ENCODE measurements at places on chromosomes 5 and 9.

- peaks cover 17% of the 10 kb centered on the region for H3K27me3 ChIP-seq
- no peak overlapping the region for H3K4me3 ChIP-seq
- H3K27ac ChIP-seq, result no peak overlapping the region
These were observed 22.0 kb upstream of the KCNIP1 start for GRCh38 chr5:170481849-170482248.

GRCh38 chr9:124735121-124735520 is 36.0 kb downstream of the NR6A1 start:
- peaks cover 26% of the 10 kb centered on the region for H3K4me1 ChIP-seq
- H3K27ac ChIP-seq, result peak overlapping the region; percentile 66
- H3K36me3 ChIP-seq, result no peaks in the 10 kb centered on the region
- H3K4me3 ChIP-seq, result no peak overlapping the region

DNA sequence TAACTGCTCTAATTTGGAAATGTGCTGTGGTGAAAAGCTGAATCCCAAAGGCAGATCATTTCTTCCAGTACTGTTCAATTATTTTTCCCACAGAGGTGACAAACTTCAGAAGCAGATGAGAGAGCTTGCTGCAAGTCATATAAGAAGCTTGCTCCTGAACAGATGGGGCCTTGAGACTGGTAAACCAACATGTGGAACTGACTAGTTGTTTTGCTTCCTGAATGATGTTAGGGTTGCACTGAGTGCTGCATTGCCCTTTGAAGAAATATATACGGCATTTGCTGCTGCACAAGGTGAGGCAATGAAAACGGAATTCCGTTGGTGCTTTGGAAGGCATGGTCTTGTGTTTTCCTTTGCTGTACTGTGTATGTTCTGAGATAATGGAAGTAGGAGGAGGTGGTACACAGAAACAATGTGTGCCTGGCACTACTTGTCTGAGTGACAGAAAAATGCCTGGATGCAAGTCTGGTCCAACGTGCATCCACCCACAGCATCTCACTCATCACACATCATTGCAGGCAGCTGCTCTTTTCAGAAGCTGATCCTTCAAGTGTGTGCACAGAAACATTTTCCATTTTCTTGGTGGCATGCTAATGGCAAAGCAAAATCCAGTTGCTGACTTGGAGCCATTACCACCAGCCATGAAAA is 76.9 kb downstream of the ANKH start:
- peaks cover 20% of the 10 kb centered on the region for H3K4me1 ChIP-seq
- no peaks in the 10 kb centered on the region for H3K27me3 ChIP-seq
- H3K27ac ChIP-seq, result no peak overlapping the region
- H3K4me3 ChIP-seq, result no peak overlapping the region
- DNase-seq, result no peak
- peaks cover 14% of the 10 kb centered on the region for H3K36me3 ChIP-seq

DNA sequence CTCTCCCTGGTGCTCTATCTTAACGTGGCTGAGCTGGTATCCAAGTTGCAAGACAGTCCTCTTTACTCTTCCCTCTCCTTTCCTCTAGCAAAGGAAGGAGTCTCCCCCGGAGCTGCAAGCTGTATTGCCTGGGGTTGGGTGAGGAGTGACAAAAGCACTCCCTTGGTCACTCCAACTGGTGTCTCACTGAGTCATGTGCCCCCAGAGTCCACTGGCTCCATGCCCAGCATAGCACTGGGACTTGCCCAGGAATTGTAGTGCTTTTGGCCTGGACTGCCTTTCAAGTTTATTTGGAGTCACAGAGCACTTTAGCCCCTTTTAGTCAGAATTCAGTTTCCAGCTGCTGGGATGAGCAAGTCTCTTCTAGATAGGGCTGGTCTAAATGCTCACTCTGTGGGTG is 82.6 kb upstream of the FST start:
- H3K4me1 ChIP-seq, result no peaks in the 10 kb centered on the region
- DNase-seq, result no peak
- no peak overlapping the region for H3K27ac ChIP-seq
- peaks cover 10% of the 10 kb centered on the region for H3K27me3 ChIP-seq
- no peaks in the 10 kb centered on the region for H3K36me3 ChIP-seq
- H3K4me3 ChIP-seq, result no peak overlapping the region

DNA sequence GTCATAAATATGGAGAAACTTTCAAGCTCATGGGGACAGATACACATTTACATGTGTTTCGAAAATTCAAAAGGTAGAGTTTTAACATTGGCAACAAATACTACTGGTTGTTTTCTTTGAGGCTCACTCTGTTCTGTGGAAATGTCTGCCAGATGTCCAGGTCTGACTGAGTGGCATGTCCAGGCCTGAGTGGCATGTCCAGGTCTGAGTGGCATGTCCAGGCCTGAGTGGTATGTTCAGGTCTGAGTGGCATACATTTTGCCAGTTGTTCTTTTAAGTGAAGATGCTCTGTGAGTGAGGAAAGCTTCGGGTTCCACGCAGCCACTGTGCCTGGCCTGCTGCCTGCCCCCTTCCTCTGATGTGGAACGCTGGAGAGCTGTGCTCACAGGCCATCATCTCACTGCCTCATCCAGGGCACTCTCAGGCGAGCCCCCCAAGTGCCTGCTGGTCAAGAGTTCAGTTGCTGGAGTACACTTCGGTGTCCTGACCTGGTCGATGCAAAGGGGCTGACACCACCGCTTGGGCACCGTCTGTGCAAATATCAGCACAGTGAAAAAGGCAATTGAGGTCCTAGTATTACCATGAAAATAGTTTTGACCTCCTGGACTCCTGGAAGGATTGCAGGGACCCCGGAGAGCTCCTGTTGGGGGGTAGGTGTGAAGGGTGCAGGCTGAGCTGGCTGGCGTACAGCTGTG is 89.9 kb downstream of the EHMT1 start:
- DNase-seq, result no peak
- H3K4me1 ChIP-seq, result peaks cover 28% of the 10 kb centered on the region
- peaks cover 52% of the 10 kb centered on the region for H3K36me3 ChIP-seq
- no peak overlapping the region for H3K4me3 ChIP-seq
- no peak overlapping the region for H3K27ac ChIP-seq

All from activated T-helper 2 cell treated with anti-CD3 and anti-CD28 coated beads, Interferon-gamma antibody, Interleukin-2, Interleukin-4, amounts not matched to agents 10 μg/mL and 5 μg/mL and 100 μg/mL, durations not matched to agents 14 hours and 24 hours and 36 hours (primary cell).